ENCODE measurements at places on chromosomes 5 and 9.

DNA sequence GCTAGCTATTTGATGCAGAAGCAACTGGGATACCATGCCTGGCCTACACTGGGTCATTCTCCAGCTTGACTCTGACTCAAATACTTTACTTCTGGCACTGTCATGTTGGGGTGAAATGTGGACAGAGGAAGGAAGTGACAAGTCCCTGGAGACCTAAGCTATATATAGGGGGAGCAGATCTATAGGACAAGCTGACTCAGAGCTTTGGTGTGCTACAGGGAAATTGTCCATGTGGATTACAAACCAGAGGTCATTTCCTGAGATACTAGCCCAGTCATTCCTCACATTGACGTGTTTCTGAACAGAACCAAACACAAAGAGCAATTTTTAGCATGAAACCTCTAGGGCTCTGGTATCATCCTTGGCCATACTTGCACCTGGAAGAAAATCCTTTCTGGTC lies 531.6 kb upstream of the CLINT1 start:
- DNase-seq: no peak

DNA sequence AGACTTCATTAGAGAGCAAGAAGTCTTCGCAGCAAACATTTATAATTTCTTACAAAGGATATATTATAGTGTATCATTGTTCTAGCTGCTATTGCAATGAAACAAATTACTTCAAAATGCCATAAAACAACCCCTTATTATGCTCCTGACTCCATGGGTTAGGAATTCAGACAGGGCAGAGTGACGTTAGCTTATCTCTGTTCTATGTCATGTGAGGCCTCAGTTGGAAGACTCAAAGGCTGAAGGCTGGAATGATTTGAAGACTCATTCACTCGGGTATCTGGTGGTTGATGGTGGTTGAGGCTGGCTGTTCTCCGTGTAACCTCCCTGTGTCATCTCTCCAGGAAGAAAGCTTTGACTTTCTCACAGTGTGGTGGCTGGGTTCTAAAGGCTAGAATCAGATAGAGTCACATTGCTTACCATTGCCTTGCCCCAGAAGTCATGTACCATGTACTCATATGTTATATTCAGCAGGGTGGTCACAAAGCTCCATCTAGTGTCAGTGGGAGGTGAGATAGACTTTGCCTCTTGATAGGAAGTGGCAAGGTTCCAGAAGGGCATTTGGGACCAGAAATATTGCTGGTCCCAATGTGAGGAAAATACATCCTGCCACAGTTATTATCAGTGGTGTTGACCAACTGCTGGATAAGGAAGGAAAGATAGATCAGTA lies 226.9 kb downstream of the TMEM38B start:
- DNase-seq: no peak

- no peak for DNase-seq
Observed at GRCh38 chr5:74040811-74041491, 415.0 kb downstream of the ARHGEF28 start.

DNA sequence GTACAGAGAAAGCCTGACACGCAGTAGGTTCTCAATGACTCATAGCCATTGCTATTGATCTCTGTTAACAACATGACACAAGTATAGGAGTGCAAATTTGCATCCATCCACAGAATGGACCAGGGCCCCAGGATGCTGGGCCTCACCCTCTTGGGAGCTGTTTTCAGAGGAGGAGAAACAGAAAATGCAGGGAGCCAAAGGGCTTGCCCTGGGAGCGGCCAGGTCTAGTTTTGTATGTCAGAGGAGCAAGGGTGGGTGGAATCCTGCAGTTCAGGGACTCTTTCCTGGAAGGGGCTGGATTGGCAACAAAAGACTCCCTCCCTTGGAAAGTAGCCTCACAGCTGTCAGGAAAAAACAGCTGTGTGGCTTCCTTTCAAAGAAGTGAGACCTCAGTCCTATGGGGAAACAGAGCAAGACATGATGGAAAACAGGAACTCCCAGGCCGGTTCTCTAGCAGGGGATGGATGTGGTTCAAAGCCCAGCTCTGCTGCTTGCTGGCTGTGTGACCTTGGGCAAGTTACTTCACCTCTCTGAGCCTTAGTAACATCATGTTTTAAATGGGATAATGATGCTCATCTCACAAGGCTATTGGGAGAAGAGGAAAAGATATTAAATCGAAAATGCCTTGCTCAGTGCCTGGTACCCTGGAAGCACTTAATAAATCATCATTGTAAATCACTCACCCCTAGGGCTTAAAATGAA lies 50.5 kb upstream of the SH3PXD2B start:
- DNase-seq: no peak

DNA sequence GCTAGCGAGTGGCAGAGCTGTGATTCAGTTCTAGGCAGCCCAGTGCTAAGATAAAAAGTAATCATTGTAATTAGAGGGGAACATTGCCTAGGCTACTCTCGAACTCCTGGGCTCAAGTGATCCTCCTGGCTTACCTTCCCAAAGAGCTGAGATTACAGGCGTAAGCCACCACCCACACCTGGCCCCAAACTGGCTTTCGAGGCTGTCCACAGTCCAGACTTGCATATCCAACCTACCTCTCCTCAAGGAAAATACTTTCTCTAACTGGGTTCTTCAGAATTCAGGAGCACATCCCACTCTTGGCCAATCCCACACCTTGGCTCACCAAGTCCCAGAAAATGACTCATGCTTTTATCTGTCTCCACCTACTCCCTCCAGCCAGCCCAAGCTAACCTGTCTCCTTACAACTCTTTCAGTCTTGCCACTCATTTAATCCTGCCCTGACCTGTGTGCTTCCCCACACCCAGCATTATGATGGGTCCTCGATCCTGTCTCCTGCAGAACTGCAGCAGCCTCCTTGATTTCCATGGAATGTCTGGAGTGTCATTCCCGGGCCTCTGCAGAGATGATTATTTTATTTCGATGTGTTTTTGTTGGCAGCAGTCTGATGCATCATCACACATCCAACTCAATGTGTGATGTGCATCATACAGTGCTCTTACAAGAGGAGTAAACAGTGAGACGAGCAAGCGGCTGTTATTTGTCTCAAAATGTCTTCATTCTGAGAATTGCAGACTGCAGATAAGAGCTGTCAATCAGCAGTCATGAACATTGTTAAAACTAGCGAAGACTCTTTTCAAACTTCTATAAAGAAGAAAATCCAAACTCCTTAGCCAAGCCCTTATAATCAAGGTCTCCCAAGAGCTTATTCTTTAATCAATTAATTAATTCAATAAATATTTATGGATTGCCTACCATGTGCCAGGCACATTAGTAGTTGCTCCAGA lies 167.3 kb downstream of the SEC61B start:
- DNase-seq: no peak

DNA sequence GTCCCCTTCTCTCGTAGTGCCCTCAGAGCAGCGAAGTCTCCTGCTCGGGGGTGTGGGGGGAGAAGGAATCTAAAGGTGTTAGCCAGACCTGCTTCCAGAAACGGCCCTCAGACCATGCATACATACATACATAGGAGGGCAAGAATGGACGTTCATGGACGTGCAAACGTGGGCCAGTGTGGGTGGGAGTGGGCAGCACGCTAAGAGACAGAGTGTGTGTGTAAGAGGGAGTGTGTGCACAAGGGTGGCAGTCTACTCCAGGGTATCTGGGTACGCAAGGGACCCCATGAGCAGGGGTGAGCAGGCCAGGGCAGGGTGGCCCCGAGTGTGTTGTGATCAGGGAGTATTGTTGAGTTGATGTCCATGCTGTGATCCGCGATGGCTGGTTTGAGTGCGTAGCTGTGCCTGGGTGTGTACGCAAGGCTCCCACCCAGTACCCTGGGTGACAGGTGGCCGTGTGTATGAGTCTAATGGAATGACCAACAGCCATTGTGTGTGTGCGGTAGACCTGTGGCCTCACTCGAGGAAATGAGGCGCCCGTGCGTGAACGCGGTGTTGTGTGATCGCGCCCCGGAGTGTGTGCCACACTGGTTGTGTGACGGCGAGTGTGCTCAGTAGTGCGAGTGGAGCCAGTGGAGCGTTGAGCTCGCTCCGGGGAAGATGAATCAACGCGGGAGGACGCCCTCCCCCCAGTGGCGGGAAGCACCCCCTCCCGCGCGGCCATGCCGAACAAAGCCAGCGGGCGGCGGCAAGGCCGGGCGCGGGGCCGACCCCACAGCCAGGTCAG lies 826 bp downstream of the GPRIN1 start:
- no peak for DNase-seq

- no peak for DNase-seq
Observed at GRCh38 chr9:1057910-1058309, 7.8 kb downstream of the DMRT2 start.

- no peak for DNase-seq
Observed at GRCh38 chr9:36924757-36925432, 109.2 kb downstream of the PAX5 start.

DNA sequence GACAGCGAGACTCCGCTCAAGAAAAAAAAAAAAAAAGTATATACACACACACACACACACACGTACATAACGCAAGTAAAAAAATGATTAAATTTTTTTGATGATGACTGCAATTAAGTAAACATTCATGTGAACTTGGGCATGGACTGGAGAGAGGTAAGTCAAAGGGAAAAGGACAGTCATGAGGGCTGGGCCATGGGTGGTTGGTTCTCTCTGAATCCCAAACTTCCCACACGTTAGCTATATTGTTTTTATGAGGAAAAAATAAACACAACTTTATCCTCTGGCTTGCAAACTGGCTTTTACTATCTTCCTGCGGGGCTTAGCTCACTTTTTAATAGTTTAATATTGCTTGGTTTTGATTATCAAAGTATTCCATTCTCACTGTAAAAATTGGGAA lies 53.7 kb downstream of the GOLM1 start:
- DNase-seq: no peak

- no peak for DNase-seq
Observed at GRCh38 chr5:149667084-149667828, 62.9 kb upstream of the PPARGC1B start.

- no peak for DNase-seq
Observed at GRCh38 chr9:115442054-115442453, 324.1 kb upstream of the TNC start.

- DNase-seq: no peak
Observed at GRCh38 chr9:122086873-122087272, 6.2 kb downstream of the TTLL11 start.

- no peak for DNase-seq
Observed at GRCh38 chr5:50667653-50668595, 1.5 kb downstream of the PARP8 start.

DNA sequence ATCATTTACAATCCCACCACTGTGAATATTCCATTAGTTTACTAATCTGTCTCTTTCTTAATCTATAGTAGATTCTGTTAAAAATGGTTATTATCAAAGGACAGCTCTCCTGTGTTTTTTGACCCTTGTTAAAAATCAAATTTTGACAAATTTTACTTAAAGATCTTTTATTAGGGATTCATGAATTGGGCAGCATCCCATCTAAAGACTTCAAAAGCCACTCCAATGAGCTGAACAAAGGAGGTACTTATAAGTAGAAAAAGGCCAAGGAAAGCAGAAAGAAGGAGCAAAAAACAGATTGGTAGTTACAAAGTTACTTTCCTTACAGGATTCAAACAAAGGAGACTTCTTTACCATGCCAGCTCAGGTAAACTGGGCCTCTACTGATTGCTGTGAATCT lies 44.5 kb upstream of the PTPDC1 start:
- DNase-seq: no peak

DNA sequence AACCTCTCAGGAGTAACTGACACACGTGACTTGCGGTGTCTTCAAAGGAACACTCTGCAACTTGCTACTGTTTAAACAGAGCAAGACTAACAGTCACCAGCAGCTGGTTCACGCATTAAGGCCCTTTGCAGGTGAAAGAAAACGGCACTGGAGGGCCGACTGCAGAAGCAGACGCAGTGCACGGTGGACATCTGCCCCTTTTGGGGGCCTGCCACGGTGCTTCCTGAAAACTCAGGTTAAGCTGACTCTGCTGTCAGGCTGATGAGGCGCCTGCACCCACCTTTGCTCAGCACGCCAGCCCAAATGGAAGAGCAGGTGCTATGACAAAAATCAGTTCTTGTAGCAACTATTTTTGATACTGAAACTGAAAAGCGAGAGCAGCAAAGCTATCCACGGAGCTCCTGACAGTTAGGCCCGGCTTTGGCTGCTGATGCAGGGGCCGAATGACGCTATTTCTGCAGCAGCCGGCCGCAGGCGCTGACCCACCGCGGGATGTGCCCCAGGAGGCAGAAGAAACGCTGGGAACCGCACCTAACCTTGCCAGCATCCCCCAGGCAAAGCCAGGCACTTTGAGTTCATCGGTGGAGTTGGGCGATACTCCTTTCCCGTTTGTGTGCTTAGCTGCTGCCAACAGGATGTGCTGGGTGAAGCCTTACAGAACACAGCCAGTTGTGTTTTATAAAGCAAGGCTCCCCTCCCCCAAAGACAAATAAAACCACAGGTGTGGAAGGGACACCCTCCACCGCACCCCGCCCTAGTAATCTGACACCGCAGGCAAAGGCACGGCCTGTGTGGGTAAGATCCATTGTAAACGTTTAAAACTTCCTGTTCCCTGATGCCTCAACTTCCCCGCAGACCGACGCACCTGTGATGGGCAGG lies 21.1 kb upstream of the TERT start:
- DNase-seq: peak; percentile 99

- DNase-seq: no peak
Observed at GRCh38 chr5:7473668-7474215, 77.8 kb downstream of the ADCY2 start.

DNA sequence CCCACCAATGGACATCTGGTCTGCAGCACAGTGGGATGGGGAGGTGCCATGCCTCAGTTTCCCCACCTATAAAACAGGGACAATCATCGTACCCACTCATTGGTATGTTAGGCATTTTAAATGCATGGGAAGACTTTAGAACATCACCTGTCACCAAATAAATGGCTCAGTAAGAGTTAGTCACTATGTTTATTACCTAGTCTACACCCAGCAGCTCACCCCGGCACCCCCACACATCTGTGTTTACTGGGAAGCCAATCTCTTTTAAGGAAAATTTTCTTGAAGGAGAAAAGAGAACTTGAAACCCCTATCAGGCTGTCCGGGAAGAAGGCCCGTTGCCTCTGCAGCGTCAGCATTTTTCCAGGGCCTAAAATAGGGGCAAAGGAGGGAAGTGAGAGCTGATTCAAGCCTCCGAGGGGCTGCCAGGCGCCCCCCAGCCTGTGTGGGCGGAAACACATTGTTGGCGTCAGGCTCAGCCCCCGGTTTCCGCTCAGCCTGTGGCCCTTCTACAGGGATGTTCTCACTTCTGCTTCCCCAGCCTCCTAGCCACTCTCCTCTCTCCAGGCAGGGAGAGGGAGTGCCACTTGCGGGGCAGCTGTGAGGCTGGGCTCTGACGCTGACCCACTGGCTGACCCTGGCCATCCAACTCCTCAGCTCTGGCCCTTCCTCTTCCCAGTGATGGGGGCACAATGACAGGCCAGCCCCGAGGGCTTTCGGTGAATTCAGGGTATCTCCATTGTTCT lies 4.6 kb downstream of the CSF1R start:
- DNase-seq: no peak

DNA sequence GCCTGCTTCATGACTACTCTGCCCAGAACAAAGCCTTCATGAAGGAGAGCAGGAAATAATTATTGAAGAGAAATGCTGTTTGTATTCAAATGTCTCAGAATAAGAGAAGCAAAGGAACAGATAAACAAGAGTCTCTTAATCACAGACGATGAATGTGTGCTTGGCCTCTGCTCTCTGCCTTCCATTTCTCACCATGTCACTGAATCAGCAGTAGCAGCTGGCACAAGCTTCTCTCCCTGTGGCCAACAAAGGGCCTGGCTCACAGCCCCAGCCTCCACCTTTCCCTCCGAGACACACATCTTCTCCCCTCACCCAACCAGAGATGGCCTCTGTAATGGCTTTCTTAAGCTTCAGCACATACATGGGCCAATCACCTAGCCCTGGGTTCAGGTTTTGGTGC lies 128.1 kb upstream of the SLIT3 start:
- DNase-seq: no peak
